GOT3 (cell line): ENCODE measurements at places on chromosomes 1 and 21.

GRCh38 chr21:43890042-43890441, 25.0 kb downstream of the AGPAT3 start:
- no peak for DNase-seq

DNA sequence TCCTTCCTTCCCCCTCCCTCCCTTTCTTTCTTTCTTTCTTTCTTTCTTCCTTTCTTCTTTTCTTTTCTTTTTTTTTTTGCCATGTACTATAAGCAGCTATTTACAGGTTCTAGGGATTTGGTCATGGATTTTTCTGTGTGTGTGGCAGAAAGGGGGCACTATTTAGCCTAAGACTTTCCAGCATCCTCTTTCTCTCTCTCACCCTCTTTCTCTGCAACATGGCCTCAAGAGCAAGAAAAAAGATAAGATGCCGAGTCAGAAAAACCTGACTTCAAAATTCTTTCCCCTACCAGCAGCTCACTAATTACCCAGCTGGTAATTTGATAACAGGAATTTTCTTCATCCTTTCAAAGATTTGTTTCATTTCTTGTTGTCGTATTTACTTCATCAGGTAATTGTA, 458.3 kb upstream of the ADAMTS5 start:
- DNase-seq = no peak

DNA sequence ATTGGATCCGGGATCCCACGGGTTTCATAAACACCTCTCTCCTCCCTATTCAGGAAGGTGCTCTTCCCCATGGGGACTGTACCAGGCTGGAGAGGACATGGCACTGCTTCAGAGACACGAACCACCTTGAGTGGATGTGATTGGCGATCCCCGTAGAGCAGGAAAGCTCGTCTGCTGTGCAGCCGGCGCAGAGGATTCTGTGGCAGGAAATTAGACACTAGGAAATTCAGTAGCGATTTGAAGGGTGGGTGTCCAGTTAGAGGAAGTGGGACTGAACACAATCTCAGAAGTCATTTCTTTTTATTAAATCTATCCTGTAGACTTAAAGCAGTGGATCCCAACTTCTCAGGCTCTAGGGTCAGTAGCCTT, 767 bp downstream of the PDIK1L start:
- no peak for DNase-seq

GRCh38 chr1:161382214-161383019, 14.7 kb upstream of the CFAP126 start:
- DNase-seq = peak; percentile 5

- no peak for DNase-seq
Observed at GRCh38 chr1:9670085-9670484, 18.6 kb downstream of the PIK3CD start.

GRCh38 chr21:34877485-34878128, 171.5 kb downstream of the RUNX1 start:
- DNase-seq = no peak

GRCh38 chr1:176847052-176847451, 317.5 kb downstream of the ASTN1 start:
- DNase-seq = no peak

GRCh38 chr1:35261412-35262120, 6.9 kb upstream of the ZMYM4 start:
- DNase-seq = no peak

DNA sequence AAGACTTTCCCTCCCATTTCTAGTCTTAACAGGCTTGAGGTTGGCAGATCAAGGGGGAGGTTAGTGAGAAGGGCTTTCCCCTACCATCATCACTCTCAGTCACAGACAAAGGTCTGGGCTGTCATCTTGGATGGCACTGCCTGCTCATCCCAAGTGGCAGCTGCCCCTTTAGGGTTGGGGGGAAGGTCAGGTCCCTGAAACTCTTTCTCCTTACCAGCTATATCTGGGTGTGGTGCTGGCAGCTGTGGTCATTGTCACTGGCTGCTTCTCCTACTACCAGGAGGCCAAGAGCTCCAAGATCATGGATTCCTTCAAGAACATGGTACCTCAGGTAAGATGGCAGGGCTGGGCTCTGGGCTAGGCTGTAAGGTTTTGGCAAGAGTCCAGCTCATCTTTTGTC, 8.2 kb downstream of the ATP1A2 start:
- DNase-seq = no peak

DNA sequence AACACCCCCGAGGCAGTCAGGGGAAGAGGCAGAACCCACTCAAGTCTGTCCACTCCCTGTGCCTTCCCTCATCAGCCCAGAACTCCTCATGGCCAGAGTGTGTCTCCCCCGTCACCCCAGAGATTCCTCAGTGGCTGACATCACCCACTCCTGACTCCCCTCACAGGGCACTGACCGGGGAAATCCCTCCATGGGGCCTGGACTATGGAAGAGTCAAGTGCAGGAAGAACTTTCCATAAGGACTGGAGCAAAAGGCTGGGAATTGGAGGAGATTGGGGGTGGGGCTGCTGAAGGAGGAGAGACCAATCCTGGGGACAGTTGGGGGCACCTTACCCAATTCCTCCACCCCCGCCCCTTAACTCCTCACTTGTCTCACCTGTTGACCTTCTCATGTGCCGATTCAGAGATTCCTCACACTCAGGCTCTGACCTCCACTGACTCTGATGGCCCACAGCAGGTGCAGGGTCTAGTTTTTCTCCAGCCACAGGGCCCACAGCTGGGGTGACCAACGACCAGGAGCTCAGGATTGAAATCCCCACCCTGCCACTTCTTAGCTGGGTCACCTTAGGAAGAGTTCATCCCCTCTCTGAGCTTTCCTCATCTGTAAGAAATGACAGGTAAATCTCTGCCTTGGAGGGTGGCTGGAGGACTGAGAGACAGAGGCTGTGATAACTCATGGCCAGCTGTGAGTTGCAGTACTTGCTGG, 481 bp upstream of the EXTL1 start:
- DNase-seq = no peak

DNA sequence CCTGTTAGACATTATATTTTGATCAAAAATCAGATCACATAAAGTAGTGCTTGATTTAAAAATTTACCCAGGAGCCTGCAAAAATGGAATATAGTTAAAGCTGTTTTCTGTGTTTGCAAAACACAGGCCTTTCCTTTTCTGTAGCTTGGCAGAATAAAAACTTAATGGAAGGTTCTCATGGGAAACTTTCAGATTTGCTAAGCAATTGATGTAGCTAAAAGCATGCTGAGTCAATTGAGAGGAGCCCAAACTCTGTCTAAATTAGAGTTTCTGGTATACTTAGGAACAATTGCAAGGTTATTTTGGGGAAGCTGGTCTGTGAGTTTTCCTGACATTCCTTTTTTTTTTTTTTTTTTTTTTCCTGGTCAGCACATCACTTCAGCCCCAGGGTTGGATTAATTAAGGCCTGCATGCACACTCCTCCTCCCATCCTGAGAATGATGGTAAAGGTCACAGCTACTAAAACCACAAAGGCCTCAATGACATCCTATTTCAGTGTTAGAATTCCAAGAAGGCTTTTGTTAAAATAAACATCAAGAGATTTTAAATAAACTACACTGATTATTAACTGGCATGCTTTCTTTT, 608.7 kb downstream of the PLPP3 start:
- DNase-seq = no peak

- no peak for DNase-seq
Observed at GRCh38 chr1:234729561-234730474, 119.8 kb upstream of the IRF2BP2 start.

DNA sequence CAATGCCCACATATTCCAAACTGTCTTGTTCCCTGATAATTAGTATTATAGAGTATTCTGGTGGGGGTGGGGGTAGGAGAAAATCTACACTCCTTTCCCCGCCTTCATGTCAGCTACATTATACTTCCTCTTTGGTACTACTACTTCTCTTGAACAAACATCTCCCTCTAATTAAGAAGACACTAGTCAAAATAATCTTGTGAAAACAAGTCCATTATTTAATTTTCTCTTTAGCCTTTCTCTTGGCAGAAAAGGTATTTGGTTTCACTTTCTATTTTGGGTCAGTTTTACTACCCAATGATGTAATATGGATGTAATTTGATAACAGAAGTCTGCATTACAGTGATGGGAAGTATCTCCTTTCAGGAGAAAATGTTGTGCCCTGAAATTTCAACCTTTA, 22.5 kb downstream of the NTMT2 start:
- no peak for DNase-seq

DNA sequence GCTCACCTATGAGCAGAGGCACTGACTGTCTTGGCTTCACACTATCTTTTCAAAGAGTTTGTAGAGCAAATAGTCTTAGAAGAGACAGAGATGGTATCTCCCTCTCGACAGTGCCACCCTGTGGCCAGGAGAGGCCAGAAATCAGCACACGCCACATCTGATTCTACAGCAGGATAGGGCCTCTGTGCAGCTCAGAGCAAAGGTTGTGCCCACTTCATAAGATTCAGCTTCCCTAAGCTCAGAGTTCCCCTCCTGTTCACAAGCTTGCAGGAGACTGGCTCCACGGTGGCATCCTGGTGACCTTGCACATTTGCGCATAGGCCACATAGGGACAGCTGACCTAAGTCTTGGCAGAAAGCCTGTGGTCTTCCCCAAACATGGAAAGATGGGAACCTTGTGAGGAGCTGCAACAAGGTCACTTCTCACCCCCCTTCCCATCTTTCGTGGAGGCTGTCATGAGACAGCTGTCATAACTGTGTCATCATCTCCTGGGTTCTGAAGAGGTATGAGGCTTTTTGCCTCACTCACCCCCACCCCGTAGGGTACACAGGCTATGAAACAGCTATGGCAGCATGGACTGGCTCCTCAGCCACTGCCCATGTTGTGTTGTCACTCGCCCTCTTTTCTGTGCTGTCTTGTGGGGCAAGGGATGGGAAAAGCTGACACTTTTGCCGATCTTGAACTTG, 3.0 kb downstream of the ITLN2 start:
- DNase-seq = no peak

GRCh38 chr1:221761354-221762002, 19.6 kb upstream of the DUSP10 start:
- no peak for DNase-seq

GRCh38 chr1:109963864-109964263, 20.7 kb upstream of the AHCYL1 start:
- DNase-seq = no peak

- no peak for DNase-seq
Observed at GRCh38 chr1:117843791-117844190, 85.6 kb downstream of the GDAP2 start.

GRCh38 chr1:47593598-47594285, 155.9 kb downstream of the FOXD2 start:
- DNase-seq = no peak

DNA sequence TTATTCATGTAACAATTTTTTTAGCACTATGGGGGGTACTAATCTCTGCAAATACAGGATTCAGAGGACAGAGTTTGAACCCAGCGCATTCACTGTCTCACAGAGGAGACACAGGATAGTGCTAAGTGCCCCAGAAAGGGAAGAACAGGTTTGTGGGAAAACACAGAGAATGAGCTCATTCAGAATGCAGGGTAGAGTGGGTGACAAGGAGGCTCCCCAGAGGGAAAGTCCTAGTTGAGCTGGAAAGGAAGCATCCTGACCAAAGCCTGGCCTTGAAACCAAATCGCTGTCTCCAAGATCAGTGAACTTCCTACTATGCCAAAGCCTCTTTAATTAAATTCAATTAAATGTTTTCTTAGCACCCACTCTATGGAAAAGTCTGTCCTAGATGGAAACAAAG, 19.0 kb upstream of the RGS2 start:
- no peak for DNase-seq

GRCh38 chr1:208357644-208358507, 113.7 kb upstream of the PLXNA2 start:
- DNase-seq = no peak

- no peak for DNase-seq
Observed at GRCh38 chr1:116218922-116219321, 107.7 kb downstream of the MAB21L3 start.

- DNase-seq = no peak
Observed at GRCh38 chr1:85356130-85356529, 79.7 kb upstream of the BCL10 start.

- DNase-seq = no peak
Observed at GRCh38 chr1:107357376-107357775, 216.5 kb downstream of the NTNG1 start.

GRCh38 chr1:46830665-46831322, 31.9 kb downstream of the CYP4B1 start:
- DNase-seq = no peak

DNA sequence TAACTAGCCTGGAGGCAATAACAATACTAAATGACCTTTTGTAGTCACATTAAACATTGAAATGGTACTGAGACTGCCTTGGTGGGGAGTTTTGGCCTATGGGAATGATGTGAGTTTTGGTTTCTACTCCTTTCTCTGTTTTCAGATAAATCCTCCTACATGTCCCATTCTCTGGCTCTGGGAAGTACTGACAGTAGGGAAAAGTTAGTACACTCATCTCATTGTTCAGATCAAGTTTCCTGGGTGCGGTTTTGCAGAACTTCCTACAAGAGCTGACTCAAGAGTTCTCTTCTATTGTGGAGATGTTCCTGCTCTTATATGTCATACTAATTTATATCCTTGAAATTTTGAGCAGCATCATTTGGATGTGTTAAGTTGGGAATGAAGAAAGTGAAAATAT, 74.2 kb upstream of the MACF1 start:
- DNase-seq = no peak

- no peak for DNase-seq
Observed at GRCh38 chr21:34905218-34905537, 143.9 kb downstream of the RUNX1 start.

DNA sequence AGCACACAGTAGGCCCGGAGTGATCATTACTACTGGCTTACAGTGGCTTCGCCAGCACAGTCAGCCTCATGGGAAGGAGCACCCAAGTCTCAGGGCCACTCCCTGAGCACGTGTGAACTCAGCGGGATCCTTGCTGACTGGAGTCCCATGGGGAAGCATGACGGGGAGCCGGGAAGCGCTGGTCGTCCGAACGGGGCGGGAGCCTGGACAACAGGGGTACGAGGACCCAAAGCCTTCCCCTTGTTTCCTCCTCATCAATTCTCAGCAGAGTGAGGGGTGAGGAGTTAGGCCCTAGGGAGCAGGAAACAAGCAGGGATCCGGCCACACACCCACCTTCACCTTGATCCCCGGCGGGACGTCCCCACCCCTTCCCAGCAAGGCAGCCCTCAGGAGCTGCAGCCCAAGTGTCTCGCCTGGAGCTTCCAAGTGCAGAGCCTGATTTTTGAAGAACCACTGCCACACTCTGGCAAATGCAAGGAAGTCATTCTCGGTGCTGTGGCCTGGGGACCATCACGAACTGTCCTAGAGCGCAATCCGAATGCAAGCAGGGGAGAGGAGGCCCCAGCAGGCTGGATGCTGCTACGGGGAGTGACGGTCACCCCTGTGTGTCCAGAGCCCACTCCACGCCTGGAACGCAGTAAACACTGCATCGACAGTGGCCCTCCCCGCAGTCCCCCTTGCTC, 35.5 kb downstream of the TOMM20 start:
- no peak for DNase-seq

GRCh38 chr1:76477156-76477555, 390.1 kb upstream of the ST6GALNAC5 start:
- DNase-seq = no peak

GRCh38 chr1:34369701-34370455, 193.2 kb downstream of the C1orf94 start:
- no peak for DNase-seq
